ENCODE measurements at places on chromosomes 7 and 10.

DNA sequence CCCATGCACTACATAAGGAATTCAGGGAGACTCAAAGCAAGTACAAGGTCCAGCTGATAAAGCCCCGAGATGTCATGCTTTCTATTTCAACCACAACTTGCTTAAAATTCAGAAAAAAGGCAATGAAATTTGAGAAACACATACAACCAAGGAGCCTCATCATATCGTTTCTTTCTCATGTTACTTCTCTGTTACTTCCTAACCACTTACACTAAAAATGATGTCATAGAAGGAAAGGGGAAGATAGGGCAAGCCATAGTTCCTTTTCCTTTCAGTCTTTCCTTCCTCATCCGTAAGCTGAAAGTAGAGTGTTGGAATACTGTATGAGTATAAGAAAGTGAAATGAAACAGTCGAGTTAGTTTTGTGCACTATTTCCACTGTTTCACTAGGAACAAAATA lies 27.9 kb upstream of the CDK14 start:
- no peak for DNase-seq

GRCh38 chr10:71769279-71769823 lies 4.0 kb downstream of the VSIR start:
- no peak for DNase-seq

DNA sequence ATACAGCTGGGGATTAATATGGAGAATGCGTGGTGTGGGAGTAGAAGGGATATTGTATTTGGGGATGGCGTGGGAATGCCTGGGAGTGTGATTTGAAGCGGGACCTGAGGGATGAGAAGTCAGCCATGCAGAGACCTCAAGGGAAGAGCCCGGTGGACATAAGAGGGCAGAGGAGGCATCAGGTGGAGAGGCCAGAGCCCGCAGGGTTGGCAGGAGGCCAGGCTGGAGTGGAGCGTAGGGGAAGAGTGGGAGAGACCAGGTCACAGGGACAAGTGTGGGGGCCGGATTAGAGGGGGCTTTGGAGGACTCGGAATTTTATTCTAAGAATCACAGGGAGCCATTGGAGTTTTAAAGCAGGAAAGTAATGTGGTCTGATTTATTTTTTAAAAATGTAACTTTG lies 2.0 kb downstream of the NDUFB2 start:
- DNase-seq, result no peak

DNA sequence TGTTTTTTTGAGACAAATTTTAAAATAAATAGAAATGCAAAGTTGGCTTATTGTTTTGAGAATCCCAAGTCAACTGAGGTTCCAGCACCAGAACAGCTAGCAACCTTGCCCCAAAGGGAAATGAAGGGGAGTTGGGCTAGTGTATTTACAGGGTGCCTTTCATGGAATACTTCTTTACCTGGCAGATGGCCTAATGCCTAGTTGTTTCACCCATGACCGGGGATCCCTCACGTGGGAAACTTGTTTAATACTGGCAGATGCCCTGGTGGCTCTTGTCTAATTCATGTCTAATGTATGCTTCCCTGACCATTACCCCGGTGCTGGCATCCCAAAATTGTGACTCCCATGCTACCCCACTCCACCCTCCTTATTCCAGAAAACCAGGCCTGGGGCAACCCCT lies 861.1 kb upstream of the ZWINT start:
- DNase-seq, result no peak

GRCh38 chr10:115774721-115775120 lies 498.3 kb downstream of the GFRA1 start:
- DNase-seq, result no peak

GRCh38 chr10:86179153-86179524 lies 187.5 kb downstream of the GRID1 start:
- no peak for DNase-seq

GRCh38 chr7:135856356-135857144 lies 107.9 kb upstream of the FAM180A start:
- no peak for DNase-seq

GRCh38 chr7:101558742-101559325 lies 70.3 kb downstream of the MYL10 start:
- no peak for DNase-seq

- DNase-seq, result no peak
Measured at GRCh38 chr10:12823328-12823727, 178.2 kb downstream of the CCDC3 start.

DNA sequence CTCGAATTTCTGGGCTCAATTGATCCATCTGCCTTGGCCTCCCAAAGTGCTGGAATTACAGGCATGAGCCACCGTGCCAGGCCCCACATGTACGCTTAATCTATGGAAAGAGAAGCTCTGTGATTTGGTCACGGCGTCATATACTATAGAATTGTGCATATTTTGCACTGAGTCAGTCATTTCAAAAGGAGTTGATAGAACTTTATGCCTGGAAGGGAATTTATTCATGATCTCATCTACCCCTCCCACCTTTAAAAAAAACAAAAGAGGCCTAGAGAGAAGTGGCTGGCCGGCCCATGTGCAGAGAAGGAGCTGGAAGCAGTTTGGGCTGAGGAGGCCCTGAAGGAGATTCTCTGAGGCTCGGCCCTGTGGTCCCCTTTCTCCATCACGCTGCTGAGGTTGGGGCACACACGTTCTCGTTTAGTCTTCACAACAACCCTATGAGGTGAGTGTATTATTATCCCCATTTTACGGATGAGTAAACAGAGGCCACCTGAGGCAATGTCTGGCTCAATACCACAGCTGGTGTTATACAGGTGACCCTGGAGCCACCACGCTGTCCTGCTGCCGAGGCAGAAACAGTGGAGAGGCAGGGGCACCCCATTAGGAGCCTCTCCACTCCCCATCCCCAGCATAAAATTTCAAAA lies 47.2 kb upstream of the ZRANB1 start:
- DNase-seq, result no peak

DNA sequence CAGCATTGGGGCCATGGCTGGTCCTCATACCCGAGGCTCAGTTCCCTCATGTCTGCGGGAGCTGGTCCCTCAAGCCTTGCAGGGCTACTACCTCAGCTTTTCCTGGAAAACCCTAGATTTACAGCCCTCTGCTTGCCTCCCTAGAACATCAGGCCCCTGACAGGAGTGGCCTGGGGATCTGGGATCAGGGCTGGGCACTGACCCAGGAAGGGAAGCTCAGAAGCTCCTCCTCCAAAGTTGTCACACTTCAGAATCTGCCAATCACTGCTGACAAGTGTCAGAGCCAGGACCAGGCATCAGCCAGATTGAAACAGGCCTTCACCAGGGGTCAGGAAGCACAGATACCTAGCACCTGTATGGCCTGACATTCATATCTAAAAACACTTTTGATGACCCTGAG lies 115.2 kb downstream of the GRID1 start:
- DNase-seq, result no peak

GRCh38 chr10:126111516-126111915 lies 215.2 kb downstream of the FANK1 start:
- no peak for DNase-seq

- no peak for DNase-seq
Measured at GRCh38 chr10:6187278-6187677, 15.5 kb upstream of the PFKFB3 start.

DNA sequence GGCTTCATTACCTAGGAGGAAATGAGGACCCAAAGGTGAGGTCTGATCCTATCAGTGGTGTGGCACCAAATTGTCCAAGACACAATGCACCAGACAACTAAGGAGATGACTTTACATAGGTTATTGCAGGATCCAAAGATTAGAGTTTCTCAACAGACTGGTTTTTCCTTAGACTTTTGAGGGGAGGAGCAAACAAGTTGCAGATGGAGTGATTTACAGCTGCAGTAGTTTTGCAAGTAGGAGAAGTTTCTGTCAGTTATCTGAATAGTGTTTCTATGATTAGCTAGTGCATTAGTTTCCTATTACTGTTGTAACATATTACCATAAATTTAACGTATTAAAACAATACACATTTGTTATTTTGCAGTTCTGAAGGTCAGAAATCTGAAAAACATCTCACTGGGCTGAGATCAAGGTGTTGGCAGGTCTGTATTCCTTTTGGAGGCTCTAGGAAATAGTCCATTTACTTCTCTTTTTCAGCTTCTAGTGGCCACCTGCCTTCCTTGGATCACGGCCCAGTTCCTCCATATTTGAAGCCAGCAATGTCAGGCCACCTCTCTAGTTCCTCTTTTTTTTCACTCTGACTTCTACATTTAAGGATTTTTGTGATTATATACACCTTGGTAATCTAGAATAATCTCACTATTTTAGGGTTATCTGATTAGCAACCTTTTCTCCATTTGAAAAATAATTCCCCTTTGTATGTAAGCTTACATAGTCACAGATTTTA lies 994.9 kb downstream of the REEP3 start:
- DNase-seq, result no peak

- DNase-seq, result no peak
Measured at GRCh38 chr7:22156205-22156604, 200.7 kb downstream of the RAPGEF5 start.

DNA sequence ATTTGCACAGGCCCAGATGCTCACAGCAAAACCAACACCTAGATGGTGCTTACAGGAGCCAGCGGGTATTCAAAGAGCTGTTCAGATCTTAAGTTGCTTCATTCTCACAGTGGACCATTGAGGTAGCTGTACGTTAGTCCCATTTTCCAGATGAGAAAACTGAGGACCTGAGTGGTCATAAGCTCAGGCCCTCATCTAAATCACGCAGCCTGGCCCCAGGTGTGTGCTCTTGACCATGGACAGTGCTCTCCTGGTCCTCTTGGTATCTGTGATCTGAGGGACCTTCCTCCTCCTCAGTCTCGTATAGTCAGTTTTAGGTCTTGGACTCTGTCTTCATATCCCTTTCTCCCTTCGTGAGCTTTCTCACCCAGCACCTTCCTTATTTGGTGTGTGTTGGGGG lies 43.7 kb downstream of the HTRA1 start:
- DNase-seq, result no peak

GRCh38 chr10:76899490-76899889 lies 738.1 kb downstream of the KCNMA1 start:
- no peak for DNase-seq

- no peak for DNase-seq
Measured at GRCh38 chr10:43825421-43825820, 176.7 kb upstream of the ZNF32 start.

DNA sequence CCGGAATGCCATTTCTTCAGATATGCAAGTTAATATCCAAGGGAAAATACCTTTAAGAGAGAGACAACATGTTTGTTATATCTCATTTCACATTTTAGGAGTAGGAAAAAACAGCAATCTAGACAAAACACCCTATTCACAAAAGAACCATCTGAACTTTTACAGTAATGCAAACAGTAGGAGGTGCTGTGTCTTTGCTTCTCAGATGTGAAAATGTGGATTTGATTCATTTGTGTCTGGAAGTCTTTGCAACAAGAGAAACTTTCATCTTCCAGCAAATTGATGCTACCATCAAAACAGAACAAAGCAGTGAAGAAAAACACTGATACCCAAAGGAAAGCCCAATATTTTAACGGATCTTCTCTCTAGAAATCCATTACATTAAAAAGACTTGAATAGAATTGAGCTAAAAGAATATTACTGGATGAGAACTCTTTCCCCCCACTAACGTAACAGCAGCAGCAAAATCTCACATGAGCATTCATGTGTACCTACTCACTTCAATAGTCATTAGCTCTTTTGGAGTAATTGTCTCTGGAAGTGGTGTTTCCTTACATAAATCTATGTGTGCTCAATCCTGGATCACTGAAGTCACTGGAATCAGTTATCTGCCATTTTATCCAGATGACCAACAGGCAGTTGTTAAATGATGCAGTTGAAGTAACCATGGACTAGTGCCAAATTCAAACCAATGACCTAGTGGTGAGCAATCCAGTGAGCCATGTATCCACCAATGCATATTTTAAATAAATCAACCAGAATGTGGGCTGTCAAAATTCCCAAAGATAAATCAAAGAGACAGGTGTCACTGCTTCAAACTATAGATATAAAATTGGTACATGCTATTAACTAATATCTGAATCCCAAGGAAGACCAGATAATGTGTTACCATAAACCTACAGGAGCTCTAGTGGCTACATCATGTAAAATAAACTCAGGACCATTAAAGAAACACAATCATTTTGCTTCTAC lies 1.8 kb downstream of the SEMA3C start:
- DNase-seq, result no peak

- no peak for DNase-seq
Measured at GRCh38 chr10:123377883-123378282, 223.7 kb downstream of the BUB3 start.

DNA sequence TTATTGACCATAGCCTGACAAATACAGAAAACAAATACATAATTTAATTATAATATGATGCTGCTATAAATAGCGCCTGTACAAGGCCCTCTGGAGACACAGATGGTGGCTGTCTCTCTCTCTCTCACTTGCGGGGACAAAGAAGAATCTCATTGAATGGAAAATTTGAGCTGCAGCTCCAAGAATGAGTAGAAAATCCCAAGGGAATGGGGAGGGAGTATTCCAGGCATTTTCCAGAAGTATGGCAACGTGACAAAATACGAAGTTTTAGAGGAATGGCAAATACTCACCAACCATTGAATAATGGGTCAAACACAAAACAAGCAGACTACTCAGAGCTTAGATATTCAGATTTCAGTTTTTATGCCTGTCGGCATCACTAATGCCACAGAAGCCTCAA lies 179.9 kb downstream of the NRP1 start:
- no peak for DNase-seq

GRCh38 chr7:2474224-2474623 lies 2.0 kb downstream of the GRIFIN start:
- no peak for DNase-seq

GRCh38 chr10:31619531-31620061 lies 300.6 kb downstream of the ZEB1 start:
- no peak for DNase-seq

- peak; percentile 15 for DNase-seq
Measured at GRCh38 chr10:117005527-117006055, 604 bp upstream of the SHTN1 start.

DNA sequence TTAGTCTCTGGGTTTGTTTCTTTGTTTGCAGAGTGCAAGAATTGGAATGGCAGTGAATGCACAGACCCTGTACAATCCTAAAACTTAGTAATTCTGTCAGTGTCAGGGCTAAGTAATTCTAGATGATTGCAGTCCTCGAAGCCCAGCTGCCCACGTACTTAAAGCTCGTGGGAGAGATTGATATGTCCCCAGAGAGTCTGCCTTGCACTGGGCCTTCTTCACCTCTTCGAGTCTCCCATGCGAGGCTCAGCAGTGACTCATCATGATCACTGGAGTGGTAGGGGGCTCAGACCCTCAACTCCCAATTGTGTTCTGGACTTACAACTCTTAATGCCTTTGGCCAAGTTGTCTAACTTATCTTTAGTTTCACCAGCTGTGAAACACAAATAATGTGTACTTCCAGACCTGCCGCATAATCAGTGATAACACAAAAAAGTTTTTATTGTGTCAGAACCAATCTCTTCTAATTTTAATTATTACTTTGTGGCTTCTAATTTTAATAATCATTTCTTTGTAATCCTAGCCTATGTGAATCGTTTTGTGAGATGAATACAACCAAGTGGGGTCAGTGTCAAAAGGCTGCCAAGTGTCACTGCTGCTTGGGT lies 345.6 kb upstream of the LRGUK start:
- no peak for DNase-seq

DNA sequence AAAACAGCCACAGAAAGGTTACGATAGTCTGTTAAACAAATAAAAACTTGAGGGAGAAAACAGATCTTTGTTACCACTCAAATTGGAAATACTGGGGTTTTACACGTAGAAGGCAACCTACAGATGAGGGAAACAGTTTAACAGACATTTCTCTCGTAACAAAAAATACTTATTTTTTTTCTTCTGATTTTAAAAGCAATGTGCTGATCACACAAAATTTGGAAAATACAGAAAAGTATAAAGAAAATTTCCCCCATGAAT lies 211.7 kb downstream of the FAM107B start:
- no peak for DNase-seq

- no peak for DNase-seq
Measured at GRCh38 chr10:130220251-130221185, 84.3 kb downstream of the GLRX3 start.

Data from prostate gland (tissue), 2 donors.